ENCODE measurements at places on chromosomes 2 and 18.
A peak's percentile ranks its signal among the peaks of the same experiment; 100 is the strongest.

- DNase-seq, result no peak
Observed at GRCh38 chr2:239586651-239587310, 186.0 kb upstream of the HDAC4 start.

GRCh38 chr2:181036445-181036844 is 56.0 kb downstream of the UBE2E3 start:
- no peak for DNase-seq

DNA sequence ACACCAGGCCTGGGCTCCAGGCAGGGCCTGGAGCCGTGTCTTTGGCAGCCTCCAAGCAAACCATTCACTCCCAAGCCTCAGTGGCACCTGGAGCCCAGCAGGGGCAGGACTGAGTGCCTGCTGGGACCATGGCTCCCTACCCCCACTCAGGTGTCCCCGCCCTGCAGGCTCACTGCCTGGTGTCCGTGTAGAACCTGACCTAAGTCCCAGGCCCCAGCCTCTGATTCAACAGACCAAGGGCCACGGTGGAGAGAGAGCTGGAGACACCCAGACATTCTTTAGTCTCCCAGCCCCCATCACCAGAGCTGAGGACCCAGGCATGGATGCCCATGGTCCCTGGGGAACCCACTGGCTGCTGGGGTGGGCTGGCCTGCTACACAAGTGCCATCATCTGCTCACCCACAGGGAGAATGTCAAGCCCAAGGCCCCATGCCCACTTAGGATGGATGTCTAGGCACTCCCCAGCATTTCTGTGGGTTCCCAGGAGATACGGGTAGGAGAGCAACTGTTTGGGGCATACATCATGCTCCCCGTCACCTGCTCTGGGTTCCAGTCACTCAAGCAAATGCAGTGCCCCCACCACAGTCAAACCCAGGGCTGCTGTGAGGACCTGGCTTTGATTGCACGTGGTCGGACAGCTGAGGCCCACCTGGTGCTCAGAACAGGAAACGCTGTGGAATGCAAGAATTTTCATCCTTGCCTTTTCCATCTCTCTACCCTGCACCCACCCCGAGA is 42.9 kb upstream of the ATG16L1 start:
- no peak for DNase-seq

DNA sequence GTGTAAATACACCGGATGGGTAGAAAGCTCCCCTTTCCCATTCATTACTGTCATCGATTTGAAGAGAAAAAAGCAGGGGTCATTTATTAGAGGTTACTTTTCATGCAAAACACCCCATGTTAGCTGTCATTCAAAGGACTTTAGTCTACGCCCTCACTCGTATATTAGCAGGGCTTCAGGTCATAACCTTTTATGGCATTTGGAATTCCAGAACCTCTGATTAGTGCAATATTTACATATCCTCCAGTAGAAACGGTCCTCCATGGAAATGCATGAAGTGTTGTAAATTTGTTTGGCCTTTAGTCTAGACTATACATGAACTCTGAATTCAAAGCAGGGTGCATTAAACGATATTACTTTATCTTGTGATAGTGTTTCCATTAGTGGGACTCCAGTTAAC is 180.5 kb downstream of the ZNF516 start:
- no peak for DNase-seq

DNA sequence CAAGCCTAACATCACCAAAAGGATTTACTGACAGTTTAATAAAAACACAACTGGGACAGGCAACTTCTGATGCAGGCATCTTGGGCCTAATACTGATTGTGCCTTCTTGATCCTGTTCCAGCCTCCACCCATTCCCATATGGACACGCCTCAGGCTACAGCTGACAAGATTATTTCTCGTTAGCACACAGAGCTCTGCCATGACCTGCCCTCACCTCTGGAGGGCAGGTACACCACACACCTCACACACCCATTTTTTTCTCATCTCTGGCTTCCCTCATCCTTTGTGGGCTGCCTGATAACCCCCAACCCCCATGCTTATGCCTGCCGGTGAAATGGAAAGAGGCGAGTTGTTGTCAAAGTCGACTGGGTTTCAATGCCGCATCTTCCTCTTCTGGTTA is 147.0 kb downstream of the ANTXR1 start:
- DNase-seq, result no peak

GRCh38 chr2:126788652-126789051 is 110.0 kb upstream of the TEX51 start:
- no peak for DNase-seq

DNA sequence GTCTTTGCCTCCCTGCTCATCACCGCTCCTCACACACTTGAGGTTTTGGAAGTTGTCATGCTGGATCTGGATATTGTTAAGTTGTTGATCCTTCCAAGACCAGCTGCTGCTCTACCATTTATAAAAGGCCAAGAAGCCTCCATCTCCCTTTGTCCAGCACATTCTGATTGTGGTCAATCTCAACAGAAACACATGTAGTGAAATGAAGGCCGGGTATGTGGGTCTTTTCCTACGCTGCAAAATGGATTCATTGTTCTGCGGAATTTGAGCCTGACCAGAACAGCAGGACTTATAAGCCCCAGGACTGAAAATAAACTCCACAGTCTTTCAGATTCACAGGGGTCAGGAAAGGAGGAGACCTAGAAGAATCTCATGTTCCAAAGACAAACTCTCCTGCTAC is 238.4 kb downstream of the CMPK2 start:
- no peak for DNase-seq

DNA sequence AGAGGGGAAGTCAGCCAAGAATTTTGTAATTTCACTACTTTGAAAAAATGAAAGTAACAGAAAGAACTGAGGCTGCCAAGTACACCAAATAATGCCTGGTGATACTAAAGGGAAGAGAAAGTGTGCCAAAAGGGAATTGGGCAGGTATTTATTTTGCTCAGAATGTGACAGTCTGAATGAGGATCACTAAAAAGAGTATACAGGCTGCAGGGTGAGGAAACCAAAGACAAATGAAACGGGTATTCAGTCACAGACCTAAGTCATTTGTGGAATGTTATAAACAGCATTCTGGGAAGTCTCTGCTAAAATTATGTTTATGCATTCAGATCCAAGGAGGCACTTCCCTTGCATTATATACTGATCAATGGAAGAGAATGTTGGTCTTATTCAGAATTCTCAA is 418.6 kb upstream of the SLC39A10 start:
- DNase-seq, result peak; percentile 46

DNA sequence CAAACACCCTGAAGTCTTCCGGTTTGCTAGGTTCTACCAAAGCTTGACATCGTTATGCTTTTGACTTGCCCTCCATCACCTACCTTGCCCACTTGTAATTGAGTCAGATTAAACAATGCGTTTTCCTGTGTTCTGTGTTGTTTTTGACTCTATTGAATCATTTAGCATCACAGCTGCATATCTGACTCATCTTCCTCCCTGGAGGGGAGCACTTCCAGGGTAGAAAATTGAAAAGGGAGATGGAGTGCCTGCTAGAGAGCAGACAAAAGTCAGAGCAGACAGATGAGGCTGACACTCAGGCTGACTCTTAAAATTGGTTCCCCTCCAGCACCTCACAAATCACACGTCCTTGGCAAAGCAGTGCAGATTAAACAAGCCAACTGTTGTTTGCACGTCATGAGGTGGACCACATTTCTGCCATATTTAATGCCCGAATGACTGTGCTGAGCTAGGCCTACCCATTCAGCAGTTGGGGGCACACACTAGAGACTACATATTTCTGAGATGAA is 2.2 kb downstream of the MPP4 start:
- peak; percentile 76 for DNase-seq

DNA sequence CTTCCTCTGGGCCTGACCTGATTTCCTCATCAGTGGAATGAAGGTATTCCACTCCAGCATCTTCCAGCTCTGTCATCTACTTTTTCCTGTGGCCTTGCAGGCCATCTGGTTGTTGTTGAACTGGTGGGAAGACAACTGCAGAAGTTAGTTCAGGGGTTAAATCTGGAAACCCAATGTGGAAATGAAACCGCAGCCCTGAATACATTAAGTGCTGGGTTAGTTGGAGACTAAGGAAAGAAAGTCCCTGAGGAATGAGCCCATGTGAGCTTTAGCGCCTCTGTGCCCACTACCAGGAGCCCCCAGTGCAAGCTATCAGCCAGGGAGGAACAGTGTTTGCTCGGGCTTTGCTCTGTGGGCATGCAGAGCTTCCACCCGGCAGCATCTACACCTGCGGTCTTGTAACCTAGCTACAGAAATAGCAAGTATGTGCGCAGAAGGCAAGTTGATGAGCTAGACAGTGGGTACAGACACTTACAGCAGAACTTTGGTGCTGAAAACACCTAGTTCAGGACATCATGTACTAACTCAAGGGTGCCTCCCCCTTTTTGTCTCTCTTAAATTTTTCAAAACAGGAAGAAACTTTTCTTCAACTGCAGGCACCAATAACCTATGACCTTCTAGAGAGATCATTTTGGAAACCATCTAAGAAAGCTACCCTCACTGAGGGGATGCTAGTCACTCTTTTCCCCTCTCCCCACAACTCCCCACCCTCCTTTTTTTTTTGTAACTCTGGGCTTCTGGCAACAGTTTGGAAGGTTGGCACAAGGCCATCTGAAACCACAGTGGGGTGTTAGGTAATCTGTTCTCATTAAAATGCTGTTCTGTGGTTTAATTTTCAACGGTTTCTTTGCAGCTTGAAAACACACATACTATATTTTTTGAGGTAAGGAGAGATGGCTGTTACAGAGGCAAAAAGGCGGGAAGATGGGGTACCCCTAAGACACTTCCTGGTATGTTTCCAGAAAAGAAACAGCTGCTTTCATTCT is 18.3 kb upstream of the CXCR4 start:
- DNase-seq, result no peak

GRCh38 chr2:127176371-127177311 is 43.5 kb downstream of the CYP27C1 start:
- DNase-seq, result peak; percentile 74

- no peak for DNase-seq
Observed at GRCh38 chr18:77082316-77082955, 50.1 kb downstream of the MBP start.

DNA sequence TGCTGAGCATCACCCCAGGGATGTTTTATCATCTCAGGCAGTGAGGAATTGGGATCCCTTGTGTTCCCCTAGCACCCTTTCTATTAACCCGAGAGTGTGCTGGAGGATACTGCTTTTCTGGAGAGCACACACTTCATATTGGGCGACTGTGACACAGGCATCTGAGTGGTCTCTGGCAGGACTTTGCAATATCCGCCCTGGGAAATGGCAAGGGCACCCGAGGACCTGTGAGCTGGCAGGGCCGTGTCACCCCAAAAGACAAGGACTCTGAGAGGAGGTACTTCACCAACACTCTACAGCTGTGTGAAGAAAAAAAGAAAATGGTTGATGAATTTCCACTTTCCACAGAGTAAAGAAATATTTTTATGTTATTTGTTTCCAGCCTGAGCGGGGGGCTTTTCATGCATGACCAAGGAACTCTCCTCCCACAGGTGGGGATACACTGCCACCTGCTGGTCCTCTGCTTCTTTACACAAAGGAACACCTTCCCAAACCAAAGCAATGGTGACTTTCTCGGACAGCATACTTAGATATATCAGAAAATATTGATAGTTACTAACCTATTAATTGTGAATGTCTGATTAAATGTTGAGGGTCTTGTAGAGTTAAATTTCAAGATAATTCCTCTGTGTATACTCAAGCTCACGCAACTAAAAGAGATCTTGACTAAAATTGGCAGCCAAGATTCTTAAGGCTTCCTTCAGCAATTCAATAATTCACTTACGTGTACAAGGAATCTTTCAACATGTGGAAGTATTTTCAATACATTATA is 45.9 kb upstream of the REG3G start:
- DNase-seq, result peak; percentile 88

- no peak for DNase-seq
Observed at GRCh38 chr2:105323111-105323510, 6.4 kb downstream of the TGFBRAP1 start.

DNA sequence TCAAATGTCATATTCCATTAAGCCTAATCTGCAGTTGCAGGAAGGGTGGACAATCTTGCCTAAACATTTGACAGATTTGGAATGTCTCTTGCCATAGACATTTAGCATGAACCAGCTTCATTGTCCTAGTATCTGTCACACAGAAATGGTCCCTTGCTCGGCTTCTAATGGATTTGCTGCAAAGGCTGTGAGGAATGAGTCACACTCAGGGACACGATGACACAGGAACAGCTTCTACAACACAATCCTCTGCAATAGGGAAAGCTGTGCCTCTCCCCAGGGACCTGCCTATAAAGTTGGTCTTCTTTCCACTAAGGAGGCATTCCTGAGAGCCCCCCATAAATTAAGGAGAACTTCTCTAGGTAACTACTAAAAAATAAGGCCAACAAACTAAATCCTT is 155.1 kb upstream of the L3MBTL4 start:
- DNase-seq, result no peak

GRCh38 chr2:219531639-219532377 is 11.8 kb downstream of the CHPF start:
- no peak for DNase-seq

DNA sequence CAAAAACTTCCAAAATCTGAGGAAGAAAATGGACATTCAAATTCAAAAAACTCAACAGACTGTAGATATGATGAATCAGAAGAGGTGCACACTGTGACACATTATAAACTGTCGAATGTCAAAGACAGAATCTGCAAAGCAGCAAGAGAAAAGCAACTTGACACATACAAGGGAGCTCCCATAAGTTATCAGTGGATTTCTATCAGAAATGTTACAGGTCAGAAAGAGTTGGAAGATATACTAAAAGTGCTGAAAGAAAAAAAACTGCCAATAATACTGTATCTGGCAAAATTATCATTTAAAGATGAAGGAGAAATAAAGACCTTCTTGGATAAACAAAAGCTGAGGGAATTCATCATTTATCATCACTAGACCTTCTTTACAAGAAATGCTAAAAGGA is 102.7 kb downstream of the CAMKMT start:
- no peak for DNase-seq

GRCh38 chr2:184835398-184835715 is 237.0 kb downstream of the ZNF804A start:
- DNase-seq, result no peak

- peak; percentile 36 for DNase-seq
Observed at GRCh38 chr18:28794459-28795245, 617.7 kb upstream of the CDH2 start.

- DNase-seq, result no peak
Observed at GRCh38 chr2:231250146-231250545, 51.7 kb downstream of the ARMC9 start.
